Endothelial cell (in vitro differentiated cells): ENCODE measurements at places on chromosomes 6 and 20.
A peak's percentile ranks its signal among the peaks of the same experiment; 100 is the strongest.

- H3K4me3 ChIP-seq, result no peak overlapping the region
- DNase-seq, result peak; percentile 17
- H3K27me3 ChIP-seq, result no peaks in the 10 kb centered on the region
Observed at GRCh38 chr20:53162251-53162835, 190.2 kb downstream of the TSHZ2 start.

- H3K36me3 ChIP-seq, result peaks cover 11% of the 10 kb centered on the region
- H3K4me1 ChIP-seq, result no peaks in the 10 kb centered on the region
- peak; percentile 40 for DNase-seq
- H3K27ac ChIP-seq, result no peak overlapping the region
- no peaks in the 10 kb centered on the region for H3K27me3 ChIP-seq
Observed at GRCh38 chr6:79048611-79049010, 29.4 kb downstream of the PHIP start.

DNA sequence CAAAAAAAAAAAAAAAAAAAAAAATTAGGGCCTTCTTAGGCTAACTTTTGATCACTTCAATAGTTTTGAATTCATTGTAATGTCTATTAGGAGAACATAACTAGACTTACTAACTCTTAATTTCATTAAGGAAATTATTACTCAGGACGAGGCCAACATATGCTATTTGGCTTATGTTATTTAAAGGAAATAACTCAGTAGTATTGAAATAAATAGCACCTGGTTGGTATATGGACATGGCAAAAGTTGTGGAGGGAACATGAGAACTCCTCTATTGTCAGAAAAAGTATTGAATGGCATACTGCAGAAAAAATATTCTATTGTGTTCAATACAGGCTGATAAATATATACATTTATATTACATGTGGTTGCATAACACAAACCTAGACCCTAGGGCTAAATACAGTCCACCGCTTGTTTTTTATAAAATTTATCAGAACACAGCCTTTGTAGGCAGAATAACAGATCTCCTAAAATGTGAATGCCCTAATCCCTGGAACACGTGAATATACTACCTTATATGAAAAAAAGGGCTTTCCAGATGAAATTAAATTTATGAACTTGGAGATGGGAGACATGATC, 18.0 kb downstream of the CYP24A1 start:
- H3K27ac ChIP-seq, result no peak overlapping the region
- H3K27me3 ChIP-seq, result peaks cover under 1% of the 10 kb centered on the region
- H3K4me1 ChIP-seq, result no peaks in the 10 kb centered on the region
- H3K4me3 ChIP-seq, result no peak overlapping the region
- no peaks in the 10 kb centered on the region for H3K36me3 ChIP-seq

- H3K27ac ChIP-seq, result peak overlapping the region; percentile 76
- no peak overlapping the region for H3K4me3 ChIP-seq
- peaks cover 1% of the 10 kb centered on the region for H3K27me3 ChIP-seq
- H3K36me3 ChIP-seq, result no peaks in the 10 kb centered on the region
- peak; percentile 37 for DNase-seq
- peaks cover 20% of the 10 kb centered on the region for H3K4me1 ChIP-seq
Observed at GRCh38 chr20:53677447-53678314, 84.0 kb upstream of the ZNF217 start.

GRCh38 chr6:87093199-87093598, 1.7 kb downstream of the CGA start:
- no peak overlapping the region for H3K4me3 ChIP-seq
- no peaks in the 10 kb centered on the region for H3K36me3 ChIP-seq
- H3K4me1 ChIP-seq, result no peaks in the 10 kb centered on the region

GRCh38 chr6:78615430-78615904, 251.9 kb upstream of the IRAK1BP1 start:
- no peaks in the 10 kb centered on the region for H3K4me1 ChIP-seq
- no peaks in the 10 kb centered on the region for H3K27me3 ChIP-seq
- DNase-seq, result no peak
- no peaks in the 10 kb centered on the region for H3K36me3 ChIP-seq
